Psoas muscle (tissue), 8 donors: ENCODE measurements at places on chromosomes 7 and 10.
A peak's percentile ranks its signal among the peaks of the same experiment; 100 is the strongest.

DNA sequence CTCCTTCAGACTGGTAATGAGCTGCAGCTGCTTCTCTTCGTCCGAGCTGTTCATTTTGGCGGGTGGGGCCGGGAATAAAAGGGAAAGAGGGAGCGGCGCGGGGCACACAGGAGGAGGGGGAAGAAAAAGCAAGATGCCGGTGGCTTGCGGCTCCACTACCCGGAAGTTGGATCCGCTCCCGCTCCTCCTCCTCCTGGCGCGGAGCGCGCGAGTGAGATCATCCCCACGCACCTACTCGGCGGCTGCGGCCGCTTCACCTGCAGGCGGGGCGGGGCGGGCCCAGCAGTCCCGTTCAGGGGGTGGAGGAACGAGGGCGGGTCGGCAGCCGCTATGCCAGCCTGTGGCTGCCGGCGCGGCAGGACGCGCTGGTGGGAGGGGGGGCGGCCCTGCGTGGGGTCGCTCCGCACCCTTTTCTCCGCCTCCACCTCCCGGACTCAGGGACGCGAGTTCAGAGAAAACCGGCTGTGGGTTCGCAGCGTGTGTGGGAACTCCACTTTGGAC lies at the start of gene SHTN1:
Gene SHTN1 (minus strand): TSS at position 162 of the 501 bp plus-strand sequence. CDS start 108 bp downstream, at position 54.
- peak; percentile 67 for DNase-seq

- DNase-seq: peak; percentile 42
Measured at GRCh38 chr10:61612009-61612408, 50.7 kb upstream of the CABCOCO1 start.

GRCh38 chr10:27446091-27446918 lies 57.8 kb upstream of the RAB18 start:
- DNase-seq: no peak

- no peak for DNase-seq
Measured at GRCh38 chr7:45564886-45565455, 9.2 kb upstream of the ADCY1 start.

DNA sequence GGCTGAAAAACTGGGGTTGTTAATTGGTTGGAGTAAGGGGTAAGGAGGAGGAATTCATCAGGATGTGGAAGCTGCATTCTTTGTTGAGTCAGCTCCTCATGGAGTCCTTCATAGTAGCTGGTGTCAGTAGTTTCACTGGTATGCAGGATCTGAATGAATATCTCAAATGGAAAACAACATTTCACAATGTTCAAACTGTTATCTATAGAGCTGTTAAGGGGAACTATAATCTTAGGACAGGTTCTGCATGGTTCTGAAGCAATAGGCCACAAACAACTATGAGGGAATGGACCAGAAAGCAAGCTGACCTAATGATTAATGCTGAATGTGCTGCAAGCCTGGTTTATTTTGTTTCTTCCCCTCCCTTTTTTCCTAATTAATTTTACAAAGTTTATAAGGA lies 225.8 kb downstream of the IPMK start:
- no peak for DNase-seq

GRCh38 chr10:122132882-122133565 lies 138.1 kb upstream of the BTBD16 start:
- no peak for DNase-seq

DNA sequence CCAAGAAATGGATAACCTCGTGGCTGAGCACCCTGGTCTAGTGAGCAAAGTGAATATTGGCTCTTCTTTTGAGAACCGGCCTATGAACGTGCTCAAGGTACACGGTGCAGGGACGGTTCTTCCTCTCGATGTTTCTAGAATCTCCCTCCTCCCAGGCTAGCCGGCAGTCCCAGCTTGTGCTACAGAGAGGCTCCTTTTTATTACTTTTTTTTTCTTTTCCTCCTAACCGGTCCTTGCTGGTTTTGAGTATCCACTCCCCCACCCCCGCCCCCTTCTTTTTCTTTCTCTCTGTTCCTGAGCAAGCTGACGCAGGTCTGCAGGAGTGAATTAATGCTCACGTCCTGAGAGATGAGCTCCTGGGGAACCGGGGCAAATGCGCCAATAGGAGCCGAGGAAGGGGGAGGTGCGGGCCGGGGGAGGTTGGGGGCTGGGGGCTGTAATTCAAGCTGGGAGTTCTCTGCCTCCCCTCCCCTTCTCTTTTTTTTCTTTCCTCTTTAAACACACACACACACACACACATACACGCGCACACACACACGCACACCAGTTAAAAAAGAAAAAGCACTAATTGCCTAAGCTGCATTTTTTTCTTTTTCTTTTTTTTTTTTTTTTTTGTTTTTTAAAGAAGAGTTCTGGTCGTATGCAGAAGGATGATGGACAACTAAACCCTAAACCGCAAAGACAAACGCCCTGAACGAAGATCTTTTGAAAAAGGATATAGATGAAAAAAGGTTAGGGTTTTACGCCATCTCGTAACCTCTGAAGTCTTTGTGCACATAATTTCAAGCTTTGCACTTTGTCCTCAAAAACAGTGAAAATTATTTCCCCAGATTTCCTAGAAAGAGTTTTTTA lies 6.6 kb downstream of the CPA2 start:
- DNase-seq: no peak

DNA sequence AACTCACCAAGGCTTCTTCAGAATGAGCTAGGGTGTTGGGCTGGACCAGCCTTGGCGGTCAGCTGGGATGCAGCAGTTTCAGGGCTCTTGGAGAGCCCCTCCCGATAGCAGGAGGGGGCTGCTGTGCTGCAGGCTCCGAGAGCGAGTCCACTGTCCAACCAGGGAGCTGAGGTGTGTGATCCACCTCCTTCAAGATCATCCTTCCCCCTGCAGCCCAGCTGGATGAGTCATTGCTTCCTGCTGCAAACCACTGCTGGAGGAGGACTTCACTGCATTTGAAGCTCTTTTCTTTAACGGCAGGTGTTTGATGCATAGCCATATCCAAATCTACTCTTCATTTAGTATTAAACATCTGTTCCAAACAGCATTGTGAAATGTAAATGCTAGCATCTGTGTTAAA lies 54.2 kb upstream of the EBF3 start:
- no peak for DNase-seq

DNA sequence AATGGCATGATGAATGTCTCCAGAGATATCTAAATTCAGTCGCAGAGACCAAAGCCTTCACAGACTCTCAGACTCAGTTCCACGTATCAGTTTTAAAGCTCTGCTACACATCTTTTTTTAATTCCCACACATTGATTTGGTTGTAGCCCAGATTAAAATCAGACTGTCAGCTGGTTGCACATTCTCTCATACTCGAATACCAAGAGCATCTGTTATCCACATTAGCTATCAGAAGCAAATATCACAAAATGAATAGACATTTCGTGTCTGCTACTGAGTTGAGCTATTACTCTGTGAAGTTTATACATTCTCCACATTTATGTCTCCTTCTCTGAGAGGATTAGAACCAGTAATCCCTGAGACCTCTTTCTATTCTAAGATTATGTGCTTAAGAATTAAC lies 229.2 kb downstream of the GPAM start:
- no peak for DNase-seq

DNA sequence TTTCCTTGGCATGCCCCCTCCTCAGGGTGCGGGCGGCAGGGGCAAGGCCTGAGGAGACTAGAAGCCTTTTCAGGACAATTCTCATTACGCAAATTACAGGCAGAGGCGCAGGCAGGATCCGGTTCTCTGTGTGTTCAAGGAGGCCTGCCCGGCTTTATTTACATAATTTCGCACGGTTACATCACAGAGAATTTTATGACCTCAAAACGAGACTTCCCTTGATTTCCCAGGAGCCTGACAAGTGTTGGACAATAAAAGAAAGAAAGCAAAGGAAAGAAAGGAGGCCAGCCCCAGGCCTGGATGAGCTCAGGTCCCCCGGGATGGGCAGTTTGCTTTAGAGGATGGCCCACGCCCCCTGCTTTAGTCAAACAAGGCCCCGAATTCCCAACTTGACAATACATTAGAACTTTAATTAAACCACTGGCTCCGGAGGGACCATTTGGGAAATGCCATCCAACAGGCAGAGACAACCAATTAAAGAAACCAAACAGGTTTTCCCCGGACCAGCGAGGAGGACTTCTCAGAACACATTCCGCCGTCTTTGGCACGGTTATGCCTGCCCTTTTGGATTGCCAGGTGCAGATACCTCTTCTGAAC lies 2.9 kb downstream of the MNX1 start:
- no peak for DNase-seq

GRCh38 chr7:72035266-72035665 lies 376.9 kb downstream of the CALN1 start:
- no peak for DNase-seq

- DNase-seq: no peak
Measured at GRCh38 chr7:91067242-91067641, 197.0 kb upstream of the FZD1 start.

DNA sequence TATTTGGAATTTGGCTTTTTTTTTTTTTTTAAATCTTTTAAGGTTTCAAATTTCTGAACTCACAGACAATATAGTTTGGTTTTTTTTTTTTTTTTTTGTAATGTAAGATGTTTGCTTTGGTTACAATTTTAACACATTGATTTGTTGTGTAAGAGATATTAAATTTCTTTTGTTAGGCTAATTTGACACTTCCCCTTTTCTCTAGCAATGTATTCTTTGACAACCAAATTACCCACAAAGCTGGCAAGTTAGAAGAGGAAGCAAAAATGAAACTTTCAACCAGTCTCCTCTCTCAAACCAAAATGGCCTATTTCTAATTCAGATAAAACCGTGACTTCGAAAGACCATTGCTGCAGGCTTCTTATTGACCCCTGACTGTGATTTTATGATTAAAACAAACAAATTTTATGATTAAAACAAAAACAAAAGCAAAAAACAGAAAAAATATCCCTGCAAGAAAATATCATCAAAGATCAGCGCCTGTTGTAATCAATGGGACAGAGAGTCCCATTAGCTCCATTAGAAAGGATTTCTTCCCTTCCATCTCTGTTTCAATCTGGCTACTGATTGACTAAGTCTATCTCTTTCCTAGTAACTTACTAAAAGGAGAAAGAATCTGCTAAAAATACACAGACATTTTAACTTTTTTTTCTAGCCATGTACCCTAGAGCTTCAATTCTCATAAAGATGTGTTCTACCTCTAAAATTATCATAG lies 489.2 kb downstream of the MDFIC start:
- no peak for DNase-seq

DNA sequence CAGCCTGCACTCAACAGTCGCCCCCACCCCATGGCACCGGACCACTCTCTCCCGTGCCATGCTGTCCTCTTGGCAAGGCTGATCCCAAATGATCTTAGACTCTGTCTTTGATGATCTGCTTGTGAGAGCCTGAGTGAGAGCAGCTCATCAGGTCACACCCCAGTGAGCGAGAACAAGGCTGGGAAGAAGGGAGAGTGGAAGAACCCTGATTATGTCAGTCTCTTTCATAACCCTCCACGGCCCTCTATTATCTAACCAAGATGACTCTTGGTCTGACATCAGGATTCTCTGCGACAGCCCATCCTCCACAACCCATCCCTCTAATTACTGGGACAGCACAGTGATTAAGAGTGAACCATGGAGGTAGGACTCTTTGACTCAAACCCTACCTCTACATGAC lies 53.1 kb upstream of the C7orf33 start:
- no peak for DNase-seq

DNA sequence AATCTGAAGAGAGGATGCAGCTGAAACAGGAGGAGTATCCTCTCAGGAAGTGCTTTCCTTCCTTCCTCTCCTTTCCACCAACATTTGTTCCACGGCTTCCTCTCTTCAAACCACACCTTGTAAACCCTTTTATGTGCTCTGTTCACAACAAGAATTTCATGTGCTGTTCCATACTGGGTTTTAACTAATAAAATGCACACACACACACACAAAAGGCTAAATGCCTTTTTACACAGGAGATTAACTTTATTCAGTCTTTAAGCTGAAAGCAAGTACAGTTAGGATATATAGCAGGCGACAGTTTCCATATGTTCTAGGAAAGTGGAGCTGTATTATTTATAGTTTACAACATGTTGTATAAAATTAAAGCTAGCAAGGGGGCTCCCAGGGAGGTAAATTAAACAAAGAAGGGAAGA lies 106.7 kb downstream of the REEP3 start:
- DNase-seq: no peak

DNA sequence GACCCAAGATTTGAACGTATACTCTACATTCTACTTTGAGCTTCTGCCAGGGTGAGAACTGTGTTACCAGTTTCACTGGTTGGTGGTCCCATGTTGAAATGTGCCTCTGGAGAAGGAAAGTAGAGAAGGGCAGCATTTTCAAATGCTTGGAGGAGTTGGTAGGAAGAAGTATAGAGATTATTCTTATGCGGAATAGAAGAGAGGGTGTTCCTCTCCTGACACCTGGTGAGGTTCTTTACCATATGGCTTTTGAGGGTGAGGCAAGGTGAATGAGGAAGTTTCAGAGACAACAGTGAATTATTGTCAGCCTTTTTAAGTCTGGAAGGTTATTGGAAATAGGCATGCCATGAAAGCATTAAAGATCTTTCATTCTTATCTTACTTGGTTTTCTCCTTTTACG lies 34.3 kb downstream of the R3HCC1L start:
- no peak for DNase-seq

- DNase-seq: peak; percentile 67
Measured at GRCh38 chr10:62050893-62051433, 149.5 kb downstream of the ARID5B start.

- DNase-seq: no peak
Measured at GRCh38 chr10:21518149-21518640, 7.3 kb downstream of the SKIDA1 start.

DNA sequence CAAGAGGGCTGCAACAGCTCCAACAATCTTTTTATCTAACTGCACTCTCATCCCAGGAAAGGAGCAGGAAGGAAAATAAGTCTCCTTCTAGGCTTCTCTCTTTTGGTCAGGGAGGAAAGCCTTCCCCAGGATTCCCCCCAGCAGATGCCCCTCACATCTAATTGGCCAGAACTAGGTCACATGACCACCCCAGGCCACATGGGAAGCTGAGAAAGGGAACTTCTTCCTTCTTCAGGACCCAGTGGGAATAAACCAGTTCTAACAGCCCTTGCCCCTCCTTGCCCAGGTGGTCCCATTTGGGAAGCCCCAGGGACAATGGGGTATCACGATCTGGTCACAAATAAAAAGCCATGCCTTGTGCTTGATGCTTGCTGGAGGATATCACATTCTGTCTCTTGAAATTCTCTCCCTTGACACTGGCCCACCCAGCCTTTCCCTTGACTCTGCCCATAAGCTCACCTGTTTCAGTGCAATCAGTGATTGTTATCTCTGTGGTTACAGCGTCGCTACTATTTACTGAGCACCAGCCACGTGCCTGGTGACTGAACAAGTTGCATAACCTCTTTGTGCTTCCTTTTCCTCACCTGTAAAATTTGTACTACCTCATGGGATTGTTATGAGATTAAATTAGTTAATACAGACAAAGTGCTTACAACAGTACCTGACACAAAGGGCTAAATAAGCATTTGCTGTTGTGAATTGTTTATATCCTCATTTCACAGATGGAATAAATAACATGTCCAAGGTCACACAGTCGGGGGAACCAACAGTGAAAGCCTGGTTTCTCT lies 9.0 kb upstream of the TACR2 start:
- DNase-seq: no peak

GRCh38 chr7:115731796-115732471 lies 298.6 kb downstream of the TFEC start:
- DNase-seq: no peak

DNA sequence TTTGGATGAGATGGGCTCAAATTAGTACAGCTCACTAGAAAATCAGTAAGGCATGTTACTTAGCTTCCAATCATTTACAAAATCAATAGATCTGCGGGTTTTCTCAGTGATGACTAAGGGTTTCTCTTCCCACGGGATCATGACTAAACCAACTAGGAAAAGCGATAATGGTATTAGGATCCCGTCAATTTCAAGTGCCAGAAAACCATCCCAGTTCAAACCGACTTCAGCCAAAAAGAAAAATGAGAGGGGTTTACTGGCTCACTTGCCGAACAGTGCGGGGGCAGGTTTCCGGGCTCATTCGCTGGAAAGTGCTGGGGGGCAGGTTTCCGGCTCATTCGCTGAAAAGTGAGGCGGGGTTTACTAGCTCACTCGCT lies 62.1 kb upstream of the LYZL2 start:
- no peak for DNase-seq
